Small intestine (tissue), 16 donors: ENCODE measurements at places on chromosomes 11 and 22. TPM values are rescaled to one million over a fixed set of nuclear protein-coding genes. Genes with fewer than 3 reads are reported as not detected.

The ARHGEF17 gene
- polyA plus RNA-seq, result 1.4 TPM

DNA sequence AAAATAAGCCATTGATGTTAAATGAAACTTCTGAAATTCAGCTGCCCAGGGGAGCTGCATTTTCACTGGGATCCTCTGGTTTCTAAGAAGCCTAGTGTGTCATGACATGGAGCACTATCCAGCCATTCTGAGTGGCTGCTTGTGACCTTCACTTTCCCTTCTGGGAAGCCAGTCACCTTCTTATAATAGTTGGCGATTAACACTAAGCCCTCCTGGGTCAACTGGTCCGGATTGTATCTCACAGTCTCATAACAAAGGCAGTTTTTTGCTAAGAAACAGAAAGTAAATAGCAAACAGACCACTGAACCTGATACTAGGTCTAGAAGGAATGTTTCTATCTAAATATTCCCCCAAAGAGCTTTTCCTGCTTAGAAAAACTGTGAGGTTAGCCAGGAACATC is 7.9 kb downstream of the CSRP3 start:
- peaks cover 14% of the 10 kb centered on the region for H3K4me1 ChIP-seq
- DNase-seq, result peak; percentile 33
- no peak overlapping the region for H3K4me3 ChIP-seq
- H3K27ac ChIP-seq, result no peak overlapping the region
- no peaks in the 10 kb centered on the region for H3K27me3 ChIP-seq

- no peaks in the 10 kb centered on the region for H3K27me3 ChIP-seq
- H3K4me1 ChIP-seq, result no peaks in the 10 kb centered on the region
- no peaks in the 10 kb centered on the region for H3K36me3 ChIP-seq
- no peak overlapping the region for H3K4me3 ChIP-seq
- DNase-seq, result peak; percentile 4
These were observed 7.5 kb downstream of the OR6M1 start for GRCh38 chr11:123798513-123799252.

The FAM83F gene
- polyA plus RNA-seq, result 19.9 TPM

- no peak overlapping the region for H3K4me3 ChIP-seq
- no peaks in the 10 kb centered on the region for H3K27me3 ChIP-seq
- peak; percentile 84 for DNase-seq
- H3K36me3 ChIP-seq, result no peaks in the 10 kb centered on the region
- no peak overlapping the region for H3K27ac ChIP-seq
- H3K4me1 ChIP-seq, result peaks cover 28% of the 10 kb centered on the region
These were observed 351.1 kb downstream of the BUD13 start for GRCh38 chr11:116421529-116422185.

The PRR5 gene
- polyA plus RNA-seq, result 80.5 TPM
